ENCODE measurements at places on chromosomes 2 and 18. TPM values are rescaled to one million over a fixed set of nuclear protein-coding genes. Genes with fewer than 3 reads are reported as not detected.

The KIF5C gene
- total RNA-seq, result 5.5 TPM

The CD207 gene
- not detected for total RNA-seq

The LYPD6B gene
- total RNA-seq, result not detected

DNA sequence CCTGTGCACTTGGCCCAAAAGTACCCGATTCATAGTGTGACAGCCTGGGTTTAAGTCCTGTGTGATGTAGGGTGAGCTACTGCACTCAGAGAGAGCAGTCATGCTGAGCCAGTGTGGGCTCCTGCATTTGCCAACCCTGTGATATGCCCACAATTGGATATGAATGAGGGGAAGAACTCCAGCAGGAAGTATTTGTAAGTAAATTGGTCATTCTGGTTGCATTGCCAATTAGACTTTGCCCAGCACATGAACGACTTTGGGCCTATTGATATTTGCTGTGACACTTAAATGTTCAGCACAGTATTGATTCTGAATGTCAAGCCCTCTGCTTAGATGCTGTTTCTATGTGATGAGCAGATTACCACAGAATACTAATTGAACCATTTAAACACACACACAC, 570.9 kb downstream of the PIK3C3 start:
- no peak for DNase-seq

GRCh38 chr18:62745089-62745751, 29.9 kb downstream of the PHLPP1 start:
- no peak for DNase-seq

The FSHR gene
- total RNA-seq, result not detected

The ASIC4 gene
- not detected for total RNA-seq

The DOK6 gene
- total RNA-seq, result not detected

The ELAC1 gene
- 6.5 TPM for total RNA-seq

The SLC66A2 gene
- total RNA-seq, result 38.7 TPM

The VWC2L gene
- total RNA-seq, result not detected

GRCh38 chr2:137693534-137693933, 270.7 kb upstream of the HNMT start:
- DNase-seq, result no peak

The CERS6 gene
- total RNA-seq, result 16.7 TPM

DNA sequence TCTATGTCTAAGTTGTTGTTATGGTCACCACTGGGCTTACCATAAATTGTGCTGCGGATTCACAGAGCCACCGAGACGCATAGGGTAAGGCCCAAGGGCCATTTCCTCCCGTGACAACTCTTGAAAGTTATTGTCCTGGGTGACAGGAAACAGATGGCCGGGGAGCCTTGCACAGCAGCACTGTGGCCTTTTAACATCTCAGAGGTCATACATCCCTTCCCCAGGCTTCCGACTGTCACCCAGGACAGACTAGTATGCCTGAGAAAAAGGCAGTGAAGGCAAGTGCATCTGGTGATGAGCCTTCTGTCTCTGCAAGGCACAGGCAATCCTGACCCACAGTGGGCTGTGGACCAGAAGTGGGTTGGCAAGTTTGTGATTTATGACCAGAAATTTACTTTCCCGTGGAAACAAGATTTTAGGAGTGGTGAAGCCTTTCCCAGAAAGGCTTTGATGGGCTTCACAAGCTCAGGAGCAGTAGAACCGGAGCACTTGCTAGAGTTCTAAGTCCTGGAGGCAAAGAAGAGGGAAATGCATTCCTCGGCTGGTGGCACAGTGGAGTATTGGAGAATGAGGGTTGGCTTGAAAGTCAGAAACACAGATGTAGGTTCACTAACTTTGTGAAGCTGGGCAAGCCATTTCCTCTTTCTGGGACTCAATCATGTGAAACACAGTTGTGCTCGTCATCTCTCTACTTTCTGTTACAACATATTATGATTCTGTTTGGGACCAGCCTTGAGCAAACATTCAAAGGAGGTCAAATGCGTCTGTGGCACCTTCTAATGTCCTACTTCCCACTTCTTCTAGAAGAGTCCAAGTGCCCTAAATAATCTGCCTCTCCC, 2.0 kb upstream of the CAPN14 start:
- no peak for DNase-seq

The NFU1 gene
- total RNA-seq, result 25.4 TPM

The ALKAL2 gene
- not detected for total RNA-seq

The ZNF804A gene
- total RNA-seq, result not detected

DNA sequence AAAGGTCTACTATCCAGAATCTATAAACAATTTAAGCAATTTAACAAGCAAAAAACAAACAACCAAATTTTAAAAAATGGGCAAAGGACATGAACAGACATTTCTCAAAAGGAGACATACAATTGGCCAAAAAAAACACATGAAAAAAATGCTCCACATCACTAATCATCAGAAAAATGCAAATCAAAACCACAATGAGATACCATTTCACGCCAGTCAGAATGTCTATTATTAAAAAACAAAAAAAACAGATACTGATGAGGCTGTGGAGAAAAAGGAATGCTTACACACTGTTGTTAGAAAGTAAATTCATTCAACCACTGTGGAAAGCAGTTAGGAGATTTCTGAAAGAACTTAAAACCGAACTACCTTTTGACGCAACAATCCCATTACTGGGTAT, 66.4 kb upstream of the SESTD1 start:
- no peak for DNase-seq
